ENCODE measurements at places on chromosomes 4 and X.

GRCh38 chr4:152535360-152535902 is 461 bp downstream of the FBXW7 start:
- DNase-seq: no peak

- DNase-seq: no peak
These were observed 15.3 kb downstream of the NOP14 start for GRCh38 chr4:2947926-2948325.

DNA sequence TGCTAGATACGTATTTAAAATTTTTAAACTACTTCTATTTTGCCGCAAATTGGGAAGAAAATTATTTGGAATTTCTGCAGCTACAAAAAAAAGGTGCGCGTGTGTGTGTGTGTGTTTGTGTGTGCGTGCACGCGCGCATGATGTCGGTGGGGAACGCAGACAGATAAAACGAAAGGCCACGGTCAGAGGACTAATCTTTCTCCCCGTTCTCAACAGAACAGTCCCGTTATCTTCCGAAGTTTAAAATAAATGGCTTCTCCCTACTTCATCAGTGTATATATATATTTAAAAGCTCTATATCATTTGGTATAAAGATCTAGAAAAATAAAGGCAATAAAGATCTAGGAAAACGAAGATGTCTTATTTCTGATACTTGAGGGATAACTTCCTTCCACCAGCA is 1.5 kb downstream of the MGARP start:
- no peak for DNase-seq

- peak; percentile 86 for DNase-seq
These were observed at the start of gene FAM199X for GRCh38 chrX:104165894-104166734. Gene FAM199X (plus strand): TSS chrX:104166453. CDS start chrX:104166786, 333 bp downstream.

DNA sequence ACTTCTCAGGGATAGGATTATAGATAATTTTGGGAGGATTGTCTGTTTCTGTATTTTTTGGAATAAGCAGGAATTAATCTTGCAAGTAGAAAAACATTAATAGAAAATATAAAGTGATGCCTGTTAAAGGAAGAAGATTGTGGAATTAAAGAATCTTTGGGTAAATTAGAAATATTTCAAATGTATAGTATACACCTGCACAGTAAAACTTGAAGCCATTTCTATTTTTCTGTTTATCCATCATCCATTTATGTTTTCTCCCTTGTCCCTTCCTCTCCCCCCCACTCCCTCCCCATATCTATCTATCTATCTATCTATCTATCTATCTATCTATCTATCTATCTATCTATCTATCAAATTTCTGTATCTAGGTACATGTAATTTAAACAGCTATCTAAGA is 46.9 kb upstream of the GEMIN8 start:
- DNase-seq: no peak

GRCh38 chrX:15908603-15909290 is 54.1 kb upstream of the AP1S2 start:
- no peak for DNase-seq

DNA sequence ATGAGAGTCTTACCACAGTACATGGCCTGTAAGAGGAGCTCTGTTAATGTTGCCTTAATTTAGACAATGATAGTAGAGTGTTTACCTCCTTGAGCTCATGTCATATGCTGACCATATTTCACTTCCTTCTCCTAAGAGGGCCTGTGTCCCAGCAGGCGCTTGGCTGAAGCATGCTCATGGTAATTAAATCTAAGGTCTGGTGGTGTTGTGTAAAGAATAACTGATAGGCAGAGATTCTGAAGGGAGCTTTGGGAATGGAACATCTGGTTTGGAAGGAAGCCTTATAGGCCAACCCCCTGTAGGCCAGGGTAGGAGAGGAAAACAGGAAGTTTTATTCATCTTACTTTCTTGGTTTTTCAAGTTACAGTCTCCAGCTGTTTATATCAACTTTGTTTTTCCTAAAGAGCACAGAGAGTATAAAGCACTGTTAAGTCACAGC is 300.2 kb downstream of the USP46 start:
- DNase-seq: no peak

DNA sequence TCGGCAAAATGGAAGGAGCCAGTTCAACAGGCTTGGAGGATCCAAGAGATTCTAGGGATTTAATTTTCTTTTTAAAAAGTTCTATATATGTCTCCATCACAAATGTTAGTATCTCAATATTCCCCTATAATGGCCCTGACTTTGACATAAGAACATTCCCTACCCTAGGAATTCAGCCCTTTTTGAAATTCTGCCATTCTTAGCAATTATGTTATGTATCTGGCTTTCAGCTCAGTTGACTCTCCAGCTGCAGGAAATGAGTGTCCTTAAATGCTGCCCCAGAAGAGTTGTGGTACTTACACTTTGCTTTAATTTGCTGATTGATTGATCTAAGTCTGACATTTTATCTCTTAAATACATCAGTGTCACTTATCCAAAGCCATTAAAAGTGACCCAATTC is 1454.3 kb downstream of the FSTL5 start:
- no peak for DNase-seq

DNA sequence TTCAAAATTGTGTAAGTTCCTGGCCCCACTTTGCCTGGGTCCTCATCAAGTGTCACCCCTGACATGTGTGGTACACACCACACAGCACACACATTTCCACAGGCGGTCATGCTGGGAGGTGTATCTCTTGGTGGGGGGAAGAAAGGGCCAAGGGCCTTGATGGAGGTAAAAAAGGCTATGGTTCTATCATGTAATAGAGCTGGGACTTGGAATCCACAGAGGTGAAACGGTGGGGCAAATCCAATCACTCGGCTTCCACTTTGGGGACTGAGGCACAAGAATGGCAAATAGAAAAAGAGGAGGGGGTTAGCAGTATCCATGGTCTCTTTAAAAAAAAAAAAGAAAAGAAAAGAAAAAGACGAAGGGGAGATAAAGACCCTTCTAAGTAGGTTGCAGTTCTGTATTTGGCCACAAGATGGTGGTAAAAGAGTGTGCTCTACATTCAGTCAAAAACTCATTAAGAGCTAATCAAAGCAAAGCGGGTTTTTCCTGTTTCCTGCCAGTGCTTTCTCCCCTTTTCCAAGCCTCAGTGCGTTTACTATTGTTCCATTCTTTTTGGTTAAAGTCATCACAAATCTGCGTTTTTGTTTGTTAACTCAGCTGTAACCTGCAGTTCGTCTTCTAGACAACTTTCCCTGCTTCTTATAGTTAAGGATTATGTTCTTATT is 37.0 kb upstream of the ATP6AP2 start:
- peak; percentile 43 for DNase-seq

DNA sequence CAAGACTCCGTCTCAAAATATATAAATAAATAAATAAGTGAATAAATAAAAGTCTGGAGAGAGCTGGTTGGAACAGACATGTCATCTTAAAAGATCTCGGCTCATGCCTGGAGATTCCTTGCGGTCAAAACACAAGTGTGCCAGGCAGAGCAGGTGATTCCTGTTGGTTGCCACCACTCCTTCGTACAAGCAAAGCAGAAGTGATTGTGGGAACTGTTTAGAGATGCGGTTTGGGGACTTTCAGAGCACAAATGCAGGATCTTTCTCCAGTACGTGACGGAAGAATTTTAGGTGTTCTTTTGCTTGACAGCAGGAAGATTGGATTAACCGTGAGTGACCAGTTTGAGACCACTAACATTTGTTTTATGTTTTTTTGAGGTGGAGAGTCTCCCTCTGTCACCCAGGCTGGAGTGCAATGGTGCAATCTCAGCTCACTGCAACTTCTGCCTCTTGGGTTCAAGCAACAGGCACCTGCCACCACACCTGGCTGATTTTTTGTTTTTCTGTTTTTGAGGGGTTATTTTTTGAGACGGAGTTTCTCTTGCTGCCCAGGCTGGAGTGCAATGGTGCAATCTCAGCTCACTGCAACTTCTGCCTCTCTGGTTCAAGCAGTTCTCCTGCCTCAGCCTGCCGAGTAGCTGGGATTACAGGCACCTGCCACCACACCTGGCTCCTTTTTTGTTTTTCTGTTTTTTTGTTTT is 2.8 kb upstream of the CRLF2 start:
- DNase-seq: no peak

DNA sequence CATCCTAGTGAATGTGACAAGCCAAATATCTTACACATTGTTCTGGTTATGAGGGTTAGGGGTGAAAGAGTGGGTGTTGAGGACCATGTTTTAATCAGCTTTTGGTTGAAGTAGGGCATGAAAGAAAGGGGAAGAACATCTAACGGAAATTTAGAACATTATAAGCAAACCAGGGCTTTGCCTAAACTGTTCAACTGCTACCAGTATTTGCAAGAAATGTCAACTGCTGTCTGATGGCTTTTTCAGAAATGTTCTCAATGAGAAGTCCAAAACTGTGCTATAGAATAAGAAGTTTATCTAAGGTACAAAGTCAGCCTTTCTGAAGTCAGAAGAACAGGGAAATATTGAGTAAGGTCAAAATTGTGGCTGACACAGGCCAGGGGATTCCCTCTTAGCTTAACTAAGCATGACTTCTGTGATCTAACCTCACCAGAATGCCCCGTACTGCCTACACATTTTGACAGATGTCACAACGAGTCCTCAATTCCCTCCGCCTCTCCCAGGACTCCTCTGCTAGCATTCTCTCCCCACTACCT is 67.1 kb downstream of the DTHD1 start:
- no peak for DNase-seq

GRCh38 chr4:121655320-121656268 is 41.2 kb downstream of the ANXA5 start:
- DNase-seq: no peak

- DNase-seq: peak; percentile 49
These were observed 242.9 kb upstream of the GK2 start for GRCh38 chr4:79650794-79651431.

DNA sequence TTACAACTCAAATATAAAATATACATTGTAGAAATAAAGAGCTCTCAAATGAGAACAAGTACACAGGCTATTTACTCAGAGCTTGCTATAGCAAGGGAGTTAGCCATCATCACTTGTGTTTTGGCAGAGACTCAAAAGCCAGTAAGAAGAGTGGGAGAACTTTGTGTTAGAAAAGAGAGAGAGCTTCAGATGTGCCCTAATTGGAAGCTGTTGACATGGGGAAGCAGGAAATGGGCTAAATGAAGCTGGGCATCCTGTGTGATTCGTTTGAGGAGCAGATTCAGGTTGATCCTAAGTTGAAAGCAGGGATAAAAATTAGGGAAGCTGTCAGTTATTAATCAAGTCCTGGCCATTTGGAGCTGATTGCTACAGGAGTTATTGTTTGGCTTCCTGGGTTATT is 207.4 kb upstream of the MAOA start:
- DNase-seq: no peak

GRCh38 chr4:1767061-1767769 is 25.9 kb upstream of the FGFR3 start:
- DNase-seq: peak; percentile 18

- DNase-seq: no peak
These were observed 17.2 kb upstream of the MRPL1 start for GRCh38 chr4:77845400-77845799.

DNA sequence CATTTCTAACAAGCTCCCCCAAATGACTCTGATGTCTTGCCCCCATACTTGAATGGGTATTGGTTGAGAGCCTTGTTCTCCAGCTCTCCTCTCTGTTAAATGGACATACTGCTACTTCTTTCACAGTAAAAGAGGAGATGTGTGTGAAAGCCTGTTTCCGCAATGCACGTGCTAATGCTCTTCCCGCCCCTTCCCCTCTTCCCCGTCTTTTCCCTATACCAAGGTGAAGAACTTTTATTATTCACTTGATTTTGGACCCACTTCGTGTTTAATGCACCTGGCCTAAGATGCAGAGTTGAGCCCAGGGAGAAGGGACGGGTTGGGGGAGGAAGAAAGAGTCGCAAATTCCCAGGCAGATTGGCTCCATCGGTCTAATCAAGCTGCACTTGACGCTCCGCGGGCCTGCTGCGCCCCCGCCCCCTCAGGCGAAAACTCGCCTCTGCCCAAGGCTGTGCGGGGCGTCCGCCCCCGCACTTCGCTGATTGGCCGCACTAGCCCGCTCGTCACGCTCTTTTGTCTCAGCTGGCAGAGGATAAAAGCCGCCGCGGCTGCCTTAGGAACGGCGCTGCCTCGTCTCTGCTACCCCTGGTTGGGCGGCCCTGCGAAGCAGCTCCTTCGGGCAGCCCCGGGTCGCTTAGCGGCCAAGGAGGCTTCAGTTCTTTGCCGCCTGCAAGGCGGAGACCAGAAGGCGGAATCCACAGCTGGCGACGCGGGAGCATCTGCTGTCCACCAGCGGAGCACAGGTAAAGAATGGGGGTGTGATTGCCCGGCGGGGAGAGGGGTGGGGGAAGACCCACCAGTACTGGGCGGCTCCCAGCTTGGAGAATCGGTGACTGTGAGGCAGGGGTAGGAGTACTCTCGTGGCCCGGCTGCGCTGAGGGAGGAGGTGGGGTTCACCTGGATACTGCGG is at the start of gene ZCCHC12:
Gene ZCCHC12, plus strand, starts transcription at position 562 of the 910 bp plus-strand sequence. CDS start 1,421 bp downstream, outside the sequence.
- DNase-seq: no peak

- DNase-seq: peak; percentile 39
These were observed 35.9 kb upstream of the PAPSS1 start for GRCh38 chr4:107755841-107756356.

DNA sequence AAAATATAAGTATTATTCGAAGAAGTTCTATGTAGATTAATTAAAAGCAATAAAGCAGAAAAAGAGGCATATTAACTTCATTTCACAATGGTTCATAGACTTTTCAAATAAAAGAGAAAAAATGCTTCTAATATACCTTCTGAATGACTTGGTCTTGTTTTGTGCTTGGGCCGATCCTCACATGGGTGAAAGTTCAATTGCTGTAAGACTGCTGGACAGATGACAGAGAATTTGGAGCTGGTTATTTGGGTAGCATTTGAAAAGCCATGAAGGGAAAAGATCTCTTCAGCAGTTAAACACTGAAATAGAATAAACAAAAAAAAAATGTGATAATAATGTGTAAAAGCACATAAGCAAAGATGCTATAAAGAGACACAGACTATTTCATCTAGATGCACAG is 29.8 kb downstream of the SLC39A8 start:
- DNase-seq: no peak

DNA sequence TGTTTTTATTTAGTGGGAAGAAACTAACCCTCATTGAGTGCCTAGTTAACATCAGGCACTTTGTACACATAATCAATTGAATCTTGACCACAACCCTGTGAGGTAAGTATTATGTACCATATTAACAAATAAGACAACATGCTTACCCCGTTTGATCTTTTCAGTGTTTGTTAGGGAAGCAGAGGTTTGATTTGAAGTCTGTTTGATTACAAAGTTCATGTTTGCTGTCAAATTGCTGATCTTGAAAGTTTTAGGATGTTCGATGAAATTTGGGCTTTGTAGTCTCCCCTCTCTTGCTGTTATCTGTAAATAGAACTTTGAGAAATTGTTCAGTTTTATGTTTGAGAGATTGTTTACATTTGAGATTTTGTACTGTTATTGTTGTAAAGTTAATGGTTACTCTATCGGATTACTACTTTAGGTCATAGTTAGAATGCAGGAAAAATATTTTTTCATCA is 13.4 kb upstream of the ADH4 start:
- DNase-seq: no peak

DNA sequence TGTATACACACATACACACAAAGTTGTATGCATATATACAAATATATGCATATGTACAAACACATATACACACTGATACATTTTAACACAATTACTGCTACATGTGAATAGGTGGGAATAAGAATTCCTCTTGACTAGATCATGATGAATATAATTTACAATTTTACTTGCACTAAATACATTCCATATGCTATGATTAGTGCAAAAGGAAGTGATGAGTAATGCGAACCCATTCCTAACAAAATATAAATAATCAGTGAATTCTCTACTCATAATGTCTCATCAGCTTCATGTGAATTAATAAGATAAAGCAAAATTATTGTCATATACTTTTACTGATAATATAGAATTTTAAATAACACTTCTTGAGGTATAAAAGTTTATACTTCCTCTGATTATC is 1077.3 kb upstream of the PCDH10 start:
- DNase-seq: no peak
